D341Med (cell line): ENCODE measurements at places on chromosomes 1 and 21.

- no peak for DNase-seq
Measured at GRCh38 chr1:28494737-28495136, 11.1 kb upstream of the RCC1 start.

GRCh38 chr1:147890177-147890790 is 12.3 kb upstream of the GJA8 start:
- peak; percentile 89 for DNase-seq

DNA sequence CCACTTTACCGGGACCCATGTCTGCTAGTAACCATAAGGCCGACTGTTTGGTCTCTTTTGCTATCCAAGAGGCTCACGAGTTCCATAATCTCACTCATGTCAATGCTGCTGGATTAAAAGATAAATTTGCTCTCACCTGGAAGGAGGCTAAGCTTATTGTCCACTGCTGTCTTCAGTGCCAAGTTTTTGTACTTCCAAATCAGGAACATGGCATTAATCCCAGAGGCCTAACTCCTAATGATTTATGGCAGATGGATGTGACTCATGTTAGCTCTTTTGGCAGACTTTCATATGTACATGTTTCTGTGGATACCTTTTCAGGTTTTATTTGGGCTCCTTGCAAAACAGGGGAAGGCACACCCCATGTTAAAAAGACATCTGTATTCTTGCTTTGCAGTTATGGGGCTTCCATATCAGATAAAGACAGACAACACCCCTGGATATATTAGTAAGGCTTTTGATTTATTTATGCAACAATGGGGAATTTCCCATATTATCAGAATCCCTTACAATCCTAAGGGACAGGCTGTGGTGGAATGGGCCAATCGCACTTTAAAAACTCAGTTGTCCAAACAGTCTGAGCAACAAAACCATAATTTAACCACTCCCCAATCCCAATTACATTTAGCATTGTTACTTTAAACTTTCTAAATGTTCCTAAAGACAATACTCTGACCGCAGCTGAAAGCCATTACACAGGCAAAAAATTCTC is 162.7 kb downstream of the IER5 start:
- peak; percentile 51 for DNase-seq

GRCh38 chr1:3547055-3548005 is 64.0 kb downstream of the MEGF6 start:
- DNase-seq = no peak

GRCh38 chr1:94929351-94930217 is 2.7 kb upstream of the CNN3 start:
- DNase-seq = no peak

- DNase-seq = no peak
Measured at GRCh38 chr1:109240158-109241152, 8.9 kb upstream of the CELSR2 start.

DNA sequence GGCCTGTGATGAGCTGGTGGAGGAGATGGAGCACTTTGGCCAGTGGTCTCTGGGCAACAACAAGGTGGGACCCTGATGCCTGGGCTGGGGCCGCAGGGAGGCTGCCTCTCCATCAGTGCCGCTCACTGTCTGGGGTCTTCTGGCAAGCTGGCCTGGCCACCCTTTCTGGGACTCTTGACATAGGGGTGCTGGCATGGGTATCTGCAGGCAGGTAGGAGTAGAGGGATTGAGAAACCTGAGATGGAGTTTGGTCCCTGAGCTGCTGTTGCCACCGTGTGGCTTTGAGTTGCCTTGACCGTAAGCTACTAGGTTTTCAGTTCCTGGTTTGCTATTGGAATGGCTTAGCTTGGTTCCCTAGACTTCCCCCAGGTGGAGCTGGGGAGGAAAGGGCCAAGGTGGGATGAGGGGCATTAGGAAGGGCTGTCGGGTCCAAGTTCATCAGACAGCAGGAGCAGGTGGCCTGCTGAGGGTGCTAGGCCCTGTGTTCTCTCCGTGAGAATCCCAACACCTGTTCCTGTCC is 13.2 kb upstream of the MFN2 start:
- DNase-seq = peak; percentile 53

DNA sequence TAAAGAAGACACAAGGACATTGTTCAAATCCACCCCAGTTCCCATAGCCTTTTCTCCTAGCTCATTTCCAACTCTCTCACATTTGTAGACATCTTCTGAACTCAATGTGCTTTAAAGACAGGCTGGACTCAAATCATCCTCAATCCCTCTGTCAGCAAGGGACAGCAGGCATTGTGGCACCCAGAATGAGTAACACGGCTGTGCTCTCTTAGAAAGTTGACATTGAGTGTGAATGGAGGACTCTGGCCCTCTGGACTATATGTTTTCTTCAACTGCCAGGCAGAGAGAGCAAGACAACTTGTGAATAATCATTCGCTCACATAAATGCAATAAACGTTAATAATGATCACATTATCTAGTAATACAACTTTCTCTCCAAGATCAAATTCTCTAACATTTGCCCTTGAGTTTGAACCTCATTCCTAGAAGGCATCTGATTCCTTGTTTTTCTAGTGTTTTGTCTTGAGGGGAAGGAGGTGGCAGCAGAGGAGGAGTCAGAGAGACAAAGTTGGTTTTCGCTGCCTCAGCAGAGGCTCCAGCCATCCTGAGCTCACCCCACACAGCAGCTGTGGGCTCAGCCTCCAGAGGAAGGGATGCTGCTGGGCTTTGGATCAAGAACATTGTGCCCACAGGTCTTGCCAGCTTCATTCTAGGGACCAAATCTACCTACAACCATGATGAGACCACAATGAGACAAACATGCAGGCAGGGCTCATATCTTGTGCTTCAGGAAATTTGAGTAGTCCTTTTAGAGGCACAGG is 85.1 kb downstream of the BCAR3 start:
- DNase-seq = no peak

DNA sequence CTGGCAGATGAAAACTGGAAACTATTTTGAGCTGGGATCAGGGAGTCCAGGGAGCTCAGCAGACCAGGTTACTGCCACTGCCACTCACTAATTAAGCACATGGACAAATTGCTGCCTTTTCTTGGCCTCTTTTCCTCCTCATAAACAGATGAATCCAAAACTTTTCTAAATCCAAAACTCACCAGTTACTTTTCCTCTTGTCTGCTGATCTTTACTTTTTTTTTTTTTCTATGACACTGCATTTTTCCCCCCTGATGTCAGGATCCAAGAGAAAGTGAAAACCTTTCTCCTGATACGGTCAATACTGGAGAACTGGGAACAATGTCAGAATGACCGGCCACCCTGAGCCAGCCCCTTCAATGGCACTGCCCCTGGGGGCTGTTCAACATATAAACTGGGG is 405.8 kb downstream of the DUSP10 start:
- DNase-seq = no peak

- no peak for DNase-seq
Measured at GRCh38 chr1:111758373-111758772, 2.7 kb downstream of the DDX20 start.

DNA sequence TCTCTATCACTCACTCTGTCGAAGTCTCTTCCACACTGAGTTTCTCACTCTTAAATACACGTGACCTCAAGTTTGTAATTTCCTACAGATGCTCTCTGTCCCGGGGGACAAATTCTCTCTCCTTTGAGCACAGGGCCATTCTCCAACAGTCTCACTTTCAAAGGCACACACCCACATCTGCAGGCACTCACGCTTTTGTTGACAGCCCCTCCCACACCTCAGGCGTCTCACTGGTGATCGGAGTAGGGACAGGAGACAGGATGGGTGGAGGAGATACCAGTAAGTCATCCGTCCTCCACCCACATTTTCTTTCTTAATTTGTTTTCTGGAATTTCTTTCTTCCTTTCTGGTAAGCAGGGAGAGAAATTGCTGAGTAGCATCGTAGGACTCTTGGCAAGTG is 40.6 kb upstream of the GREM2 start:
- no peak for DNase-seq

GRCh38 chr21:45178070-45178608 is 103.8 kb downstream of the ADARB1 start:
- DNase-seq = no peak

DNA sequence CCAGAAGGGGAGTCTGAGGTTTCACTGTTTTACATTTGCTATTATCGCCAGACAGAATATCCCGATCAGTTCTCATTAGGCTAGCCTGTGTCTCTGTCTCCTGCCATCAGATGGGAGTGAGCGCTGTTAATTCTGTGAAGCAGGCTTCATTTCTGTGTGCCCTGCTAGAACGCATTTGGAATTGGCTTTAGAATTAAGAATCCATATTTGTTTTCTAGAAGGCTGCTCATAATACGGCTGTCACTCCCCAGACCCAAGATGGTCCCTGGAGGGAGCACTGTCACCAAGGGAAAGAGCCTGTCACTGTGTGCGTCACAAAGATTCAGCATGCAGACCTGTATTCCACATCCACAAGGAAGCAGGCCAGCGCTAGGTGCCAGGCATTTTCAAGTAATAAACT is 49.2 kb downstream of the CASQ2 start:
- no peak for DNase-seq

DNA sequence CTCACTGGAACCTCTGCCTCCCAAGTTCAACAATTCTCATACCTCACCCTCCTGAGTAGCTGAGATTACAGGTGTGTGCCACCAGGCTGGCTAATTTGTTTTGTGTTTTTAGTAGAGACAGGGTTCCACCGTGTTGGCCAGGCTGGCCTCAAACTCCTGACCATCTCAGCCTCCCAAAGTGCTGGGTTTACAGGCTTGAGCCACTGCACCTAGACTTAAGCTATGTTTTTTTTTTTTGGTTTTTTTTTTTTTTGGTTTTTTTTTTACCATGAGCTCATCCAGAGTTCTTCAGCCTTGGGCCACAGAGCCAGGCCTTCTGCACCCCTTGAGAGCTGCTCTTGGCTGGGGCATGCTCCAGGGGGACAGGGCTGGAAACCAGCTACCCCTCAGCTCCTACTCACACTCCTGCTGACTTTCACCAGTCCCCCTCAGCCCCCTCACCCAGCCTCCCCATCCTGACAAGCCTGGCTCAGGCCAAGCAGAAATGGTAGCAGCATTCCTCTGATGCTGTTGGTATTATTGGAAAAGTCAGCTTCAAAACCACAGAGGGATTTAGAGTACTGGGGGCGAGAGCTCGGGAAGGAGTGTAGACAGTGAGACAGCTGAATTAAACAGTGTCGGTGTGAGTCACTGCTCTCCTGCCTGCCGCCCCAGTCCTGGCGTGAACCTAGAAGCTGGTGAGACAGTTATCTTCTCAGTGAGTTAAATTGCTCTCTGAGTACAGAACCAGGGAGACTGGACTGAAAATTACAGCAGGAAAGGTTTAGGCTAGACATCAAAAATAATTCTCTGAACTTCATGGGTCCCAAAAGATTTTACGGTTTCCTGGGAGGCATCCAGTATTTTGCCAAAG is 63.7 kb downstream of the NAV1 start:
- DNase-seq = no peak
